ENCODE measurements at places on chromosomes 12 and 14. TPM values are rescaled to one million over a fixed set of nuclear protein-coding genes. Genes with fewer than 3 reads are reported as not detected.
A peak's percentile ranks its signal among the peaks of the same experiment; 100 is the strongest.

DNA sequence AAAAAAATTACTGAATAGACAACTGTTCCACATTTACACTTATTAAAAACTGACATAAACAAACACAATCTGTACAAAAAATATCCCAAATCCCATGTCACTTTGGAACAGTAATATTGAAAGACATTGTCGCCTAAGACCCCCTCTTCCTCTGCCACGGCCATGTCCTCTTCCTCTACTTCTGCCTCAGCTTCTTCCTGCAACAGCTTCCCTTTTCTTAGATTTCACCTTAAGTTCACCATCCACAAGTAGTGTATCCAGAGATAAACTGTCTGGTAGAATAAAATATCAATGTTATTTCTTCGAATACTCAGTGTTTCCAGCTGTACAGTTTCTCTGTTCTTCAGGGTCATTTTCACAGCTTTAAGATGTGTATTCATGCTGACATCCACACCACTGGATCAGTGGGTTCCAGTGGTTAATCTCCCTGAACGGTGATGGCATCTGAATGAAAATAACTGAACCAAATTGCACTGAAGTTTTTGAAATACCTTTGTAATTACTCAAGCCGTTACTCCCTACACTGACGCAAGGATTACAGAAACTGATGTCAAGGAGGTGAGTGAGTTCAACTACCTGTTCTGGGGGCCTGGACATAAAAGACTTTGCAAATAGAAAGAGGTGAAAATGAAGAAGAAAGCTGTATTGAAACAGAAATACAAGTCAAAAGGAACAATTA lies 208.5 kb downstream of the C12orf50 start:
- H3K27me3 ChIP-seq = no peaks in the 10 kb centered on the region
- no peak for DNase-seq
- no peak overlapping the region for H3K4me3 ChIP-seq

GRCh38 chr12:107393043-107393717 lies 292.4 kb upstream of the PWP1 start:
- H3K27ac ChIP-seq = no peak overlapping the region
- H3K36me3 ChIP-seq = no peaks in the 10 kb centered on the region
- H3K27me3 ChIP-seq = no peaks in the 10 kb centered on the region
- no peak for DNase-seq

GRCh38 chr12:68945255-68945654 lies 12.3 kb upstream of the CPM start:
- no peaks in the 10 kb centered on the region for H3K36me3 ChIP-seq
- H3K4me1 ChIP-seq = no peaks in the 10 kb centered on the region
- DNase-seq = no peak
- H3K4me3 ChIP-seq = no peak overlapping the region
- no peak overlapping the region for H3K27ac ChIP-seq
- no peaks in the 10 kb centered on the region for H3K27me3 ChIP-seq

DNA sequence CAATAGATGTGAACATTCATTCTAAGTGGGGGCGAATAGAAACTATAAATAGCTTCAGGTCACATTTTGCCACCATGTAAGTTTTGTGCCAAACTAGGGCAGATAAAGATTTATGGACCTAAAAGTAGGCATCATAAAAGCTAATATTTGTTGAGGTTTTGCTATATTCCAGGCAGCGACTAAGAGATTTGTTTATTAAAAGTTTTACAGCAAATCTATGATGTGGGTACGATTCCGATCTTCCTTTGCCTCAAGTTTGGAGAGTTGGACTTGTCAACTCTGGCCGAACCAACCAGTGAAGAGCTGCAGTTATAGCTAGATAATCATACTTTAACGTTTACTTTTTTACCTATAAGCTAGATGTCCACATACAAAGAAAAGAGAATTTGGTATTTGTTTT lies 1.6 kb downstream of the MAPK1IP1L start:
- peaks cover 1% of the 10 kb centered on the region for H3K36me3 ChIP-seq
- no peak for DNase-seq
- no peaks in the 10 kb centered on the region for H3K27me3 ChIP-seq
- peaks cover 29% of the 10 kb centered on the region for H3K4me1 ChIP-seq
- peak overlapping the region; percentile 100 for H3K4me3 ChIP-seq

- H3K27ac ChIP-seq = peak overlapping the region; percentile 81
- H3K36me3 ChIP-seq = peaks cover 42% of the 10 kb centered on the region
- no peak overlapping the region for H3K4me3 ChIP-seq
- H3K4me1 ChIP-seq = peaks cover 39% of the 10 kb centered on the region
- no peak for DNase-seq
- no peaks in the 10 kb centered on the region for H3K27me3 ChIP-seq
These were observed 29.1 kb downstream of the ATG14 start for GRCh38 chr14:55382483-55382882.

- no peak overlapping the region for H3K4me3 ChIP-seq
- H3K36me3 ChIP-seq = peaks cover 10% of the 10 kb centered on the region
- peaks cover 31% of the 10 kb centered on the region for H3K4me1 ChIP-seq
- no peak for DNase-seq
- H3K27me3 ChIP-seq = no peaks in the 10 kb centered on the region
- no peak overlapping the region for H3K27ac ChIP-seq
These were observed 16.2 kb downstream of the NCKAP5L start for GRCh38 chr12:49811961-49812401.

DNA sequence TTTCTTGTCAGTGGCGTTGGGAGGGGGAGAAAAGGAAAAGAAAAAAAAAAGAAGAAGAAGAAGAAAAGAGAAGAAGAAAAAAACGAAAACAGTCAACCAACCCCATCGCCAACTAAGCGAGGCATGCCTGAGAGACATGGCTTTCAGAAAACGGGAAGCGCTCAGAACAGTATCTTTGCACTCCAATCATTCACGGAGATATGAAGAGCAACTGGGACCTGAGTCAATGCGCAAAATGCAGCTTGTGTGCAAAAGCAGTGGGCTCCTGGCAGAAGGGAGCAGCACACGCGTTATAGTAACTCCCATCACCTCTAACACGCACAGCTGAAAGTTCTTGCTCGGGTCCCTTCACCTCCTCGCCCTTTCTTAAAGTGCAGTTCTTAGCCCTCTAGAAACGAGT lies 1.9 kb downstream of the ASCL1 start:
- no peaks in the 10 kb centered on the region for H3K36me3 ChIP-seq
- H3K27ac ChIP-seq = no peak overlapping the region
- H3K4me3 ChIP-seq = no peak overlapping the region
- H3K27me3 ChIP-seq = no peaks in the 10 kb centered on the region

DNA sequence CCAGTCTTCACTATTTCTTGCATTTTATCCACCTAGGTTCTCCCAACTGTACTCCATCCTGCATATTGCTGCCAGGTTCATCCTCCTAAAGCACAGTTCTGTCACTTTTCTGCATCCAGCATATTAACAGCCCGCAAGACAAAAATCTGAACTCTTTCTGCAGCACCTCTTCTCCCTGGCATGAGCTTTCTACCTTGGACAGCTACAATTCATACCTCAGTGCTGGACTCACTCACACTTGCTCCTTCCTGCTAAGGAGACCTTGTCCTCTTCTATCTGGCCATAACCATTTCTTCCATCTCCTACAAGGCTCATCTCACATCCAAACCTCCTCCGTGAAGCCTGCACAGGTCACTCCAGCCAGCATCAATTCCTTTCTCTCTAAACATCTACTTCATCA lies 170.1 kb upstream of the GRIP1 start:
- H3K4me1 ChIP-seq = no peaks in the 10 kb centered on the region
- no peak overlapping the region for H3K27ac ChIP-seq
- H3K27me3 ChIP-seq = no peaks in the 10 kb centered on the region
- H3K4me3 ChIP-seq = no peak overlapping the region

DNA sequence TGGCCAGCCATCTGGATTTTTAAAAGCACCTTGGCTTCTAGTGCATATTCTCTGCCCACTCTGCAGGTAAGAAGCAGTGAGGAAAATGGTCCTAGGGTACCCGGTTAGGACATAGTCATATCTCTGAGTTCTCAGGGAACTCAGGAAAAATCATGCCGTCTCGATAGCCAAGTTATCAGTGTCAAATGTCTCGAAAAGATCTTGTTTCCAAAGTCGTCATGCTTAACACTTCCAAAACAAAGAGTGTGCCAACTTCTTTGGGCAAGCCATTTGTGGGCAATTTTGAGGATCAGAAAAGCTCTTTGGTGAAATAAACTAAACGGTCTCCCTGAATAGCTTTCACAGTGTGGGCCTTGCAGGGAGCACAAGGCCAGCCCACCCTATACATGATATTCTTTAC lies 39.2 kb downstream of the RASSF3 start:
- no peaks in the 10 kb centered on the region for H3K36me3 ChIP-seq
- H3K4me1 ChIP-seq = peaks cover 25% of the 10 kb centered on the region
- peak overlapping the region; percentile 74 for H3K27ac ChIP-seq
- no peak for DNase-seq
- peak overlapping the region; percentile 51 for H3K4me3 ChIP-seq

- H3K27me3 ChIP-seq = no peaks in the 10 kb centered on the region
- H3K27ac ChIP-seq = no peak overlapping the region
- no peaks in the 10 kb centered on the region for H3K4me1 ChIP-seq
- DNase-seq = no peak
These were observed 847.8 kb downstream of the RPS29 start for GRCh38 chr14:48738186-48738925.

DNA sequence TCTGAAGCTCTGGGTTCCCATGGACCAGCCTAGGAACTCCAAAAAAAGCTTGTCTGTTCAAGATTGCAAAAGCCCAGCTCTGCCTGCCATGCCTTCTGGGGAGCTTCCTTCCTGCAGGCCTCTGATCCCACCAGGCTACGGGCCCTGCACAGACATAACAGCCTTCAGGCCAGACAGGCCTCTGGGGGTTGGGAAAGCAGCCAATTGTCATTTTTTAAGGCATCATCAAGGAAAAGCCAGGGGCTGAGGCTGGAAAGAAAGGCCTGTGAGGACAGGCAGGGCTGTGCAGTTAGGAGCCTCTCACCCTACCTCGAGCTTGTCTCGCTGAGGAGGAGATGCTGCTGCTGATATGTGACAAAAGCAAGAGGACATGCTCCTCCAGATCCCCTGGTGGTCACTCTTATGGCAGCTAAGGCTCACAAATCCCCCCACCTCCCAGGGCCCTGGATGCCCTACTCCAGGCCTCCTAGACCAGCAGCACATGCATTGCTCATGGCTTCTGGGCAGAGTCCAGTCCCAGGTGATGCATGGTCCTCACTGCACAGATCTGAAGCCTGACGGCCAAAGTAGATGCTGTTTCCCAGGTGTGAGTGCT lies 2.9 kb downstream of the TMEM229B start:
- H3K4me1 ChIP-seq = no peaks in the 10 kb centered on the region
- H3K36me3 ChIP-seq = no peaks in the 10 kb centered on the region
- H3K27me3 ChIP-seq = no peaks in the 10 kb centered on the region
- no peak overlapping the region for H3K4me3 ChIP-seq
- DNase-seq = no peak

DNA sequence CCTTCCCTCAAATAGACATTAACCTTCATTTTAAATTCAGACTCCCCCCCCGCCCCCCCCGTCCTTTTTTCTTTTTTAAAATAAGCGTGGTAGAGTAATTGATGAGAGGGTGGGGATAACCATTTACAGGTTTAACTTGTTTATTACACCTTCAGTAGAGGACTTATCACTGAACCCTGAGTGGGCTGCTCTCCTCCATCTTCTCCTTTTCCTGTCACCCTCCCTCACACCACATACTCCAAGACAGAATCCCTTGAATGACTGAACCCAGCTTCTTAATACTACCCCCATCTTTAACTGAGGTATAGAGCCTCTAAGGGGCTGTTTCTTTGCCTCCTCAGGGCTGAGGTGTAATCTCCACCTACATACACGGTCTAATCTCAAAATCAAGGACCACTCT lies 3.7 kb upstream of the IKZF4 start:
- no peaks in the 10 kb centered on the region for H3K27me3 ChIP-seq
- peaks cover 9% of the 10 kb centered on the region for H3K36me3 ChIP-seq
- H3K27ac ChIP-seq = no peak overlapping the region
- no peak for DNase-seq

DNA sequence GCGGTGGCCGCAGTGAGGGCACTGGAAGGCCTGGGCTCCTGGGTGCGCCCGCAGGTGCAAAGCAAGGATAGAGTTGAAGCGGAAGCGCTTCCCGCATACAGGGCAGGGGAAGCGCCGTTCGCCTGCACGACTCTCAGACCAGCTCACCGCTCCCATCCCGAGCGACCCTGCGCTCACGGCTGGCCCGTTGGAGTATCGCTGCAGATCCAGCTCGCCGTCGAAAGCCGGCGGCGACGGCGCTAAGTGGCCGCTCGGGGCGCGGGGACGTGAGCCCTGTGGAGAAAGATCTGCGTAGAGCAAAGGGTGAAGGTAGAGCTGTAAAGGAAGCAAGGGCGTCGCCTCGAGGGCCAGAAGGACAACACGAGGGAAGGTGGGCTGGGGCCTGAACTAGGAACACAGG lies 5.4 kb downstream of the ZNF219 start:
- H3K27ac ChIP-seq = no peak overlapping the region
- DNase-seq = no peak
- H3K36me3 ChIP-seq = peaks cover 20% of the 10 kb centered on the region
- H3K4me1 ChIP-seq = no peaks in the 10 kb centered on the region
- H3K27me3 ChIP-seq = no peaks in the 10 kb centered on the region

- peak overlapping the region; percentile 96 for H3K4me3 ChIP-seq
- H3K4me1 ChIP-seq = peaks cover 5% of the 10 kb centered on the region
- H3K27me3 ChIP-seq = no peaks in the 10 kb centered on the region
- H3K36me3 ChIP-seq = no peaks in the 10 kb centered on the region
These were observed 11.3 kb upstream of the ABHD12B start for GRCh38 chr14:50860478-50861086.

DNA sequence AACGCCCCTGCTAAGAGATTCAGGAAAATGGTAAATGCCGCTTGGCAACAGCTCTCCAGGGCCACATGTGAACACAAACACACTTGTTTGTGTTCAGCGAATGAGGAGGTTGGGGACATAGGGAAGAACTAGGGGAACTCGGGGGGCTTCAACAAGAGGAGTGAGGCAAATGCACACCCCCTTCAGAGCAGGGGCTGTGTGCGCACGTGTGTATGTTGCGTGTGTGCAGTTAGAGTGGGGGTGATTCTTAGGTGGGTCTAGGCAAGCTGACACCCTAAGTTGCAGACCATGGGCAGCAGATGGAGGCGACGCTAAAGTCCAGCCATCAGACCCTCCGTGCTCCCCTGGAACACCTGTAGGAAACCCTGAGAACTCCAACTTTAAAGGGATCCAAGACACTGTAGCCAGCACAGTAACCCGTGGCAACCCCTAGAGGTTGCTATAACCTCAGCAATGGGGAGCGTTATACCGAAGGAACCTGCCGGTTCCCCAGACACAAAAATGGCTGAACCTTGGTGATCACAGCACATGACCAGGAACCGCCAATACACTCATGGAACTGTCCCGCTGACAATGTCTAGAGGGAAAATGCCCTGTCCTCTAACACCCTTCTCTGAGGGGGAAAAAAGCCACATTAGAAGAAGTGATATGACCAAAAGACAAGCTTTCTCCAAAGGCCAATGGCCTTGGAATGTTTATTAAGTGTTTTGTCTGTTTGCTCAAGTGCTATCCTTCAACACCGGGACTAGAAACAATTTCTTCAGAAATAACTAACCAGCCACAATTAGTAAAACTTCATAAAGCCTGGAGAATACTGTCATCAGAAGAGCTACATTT lies 86.5 kb upstream of the CEP83 start:
- DNase-seq = no peak
- H3K4me1 ChIP-seq = no peaks in the 10 kb centered on the region
- no peak overlapping the region for H3K27ac ChIP-seq
- no peaks in the 10 kb centered on the region for H3K36me3 ChIP-seq
- no peaks in the 10 kb centered on the region for H3K27me3 ChIP-seq

Gene PTGR2
- total RNA-seq = 2.2 TPM

Gene JDP2
- 81.8 TPM for total RNA-seq

Gene PROX2
- total RNA-seq = not detected

Gene EP400
- total RNA-seq = 20.2 TPM

Gene SELPLG
- 14.3 TPM for total RNA-seq

Gene FOXA1
- not detected for total RNA-seq

Gene KRT3
- total RNA-seq = not detected

Gene RNASE1
- 537 TPM for total RNA-seq

Gene PRPH
- 2.5 TPM for total RNA-seq

All from thoracic aorta (tissue), 2 donors.